ENCODE measurements at places on chromosomes 2 and 18.

GRCh38 chr2:130389783-130390182 is 33.9 kb downstream of the PTPN18 start:
- no peak for DNase-seq

DNA sequence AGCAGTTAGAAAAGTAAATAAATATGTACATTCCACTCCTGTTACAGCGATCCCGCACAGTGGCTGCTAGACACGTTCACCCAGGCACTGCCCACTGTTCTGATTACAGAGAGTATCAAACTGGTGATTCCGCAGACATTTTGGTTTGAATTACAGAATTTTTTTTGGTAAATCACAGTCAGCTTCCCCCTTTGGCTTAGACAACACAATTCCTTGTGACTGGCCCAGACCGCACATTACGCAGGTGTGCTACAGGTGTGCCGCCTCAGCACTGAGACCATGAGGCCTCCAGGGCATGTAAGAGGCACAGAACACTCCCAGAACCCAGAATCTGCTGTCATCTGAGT is 112.3 kb downstream of the PXDN start:
- no peak for DNase-seq

DNA sequence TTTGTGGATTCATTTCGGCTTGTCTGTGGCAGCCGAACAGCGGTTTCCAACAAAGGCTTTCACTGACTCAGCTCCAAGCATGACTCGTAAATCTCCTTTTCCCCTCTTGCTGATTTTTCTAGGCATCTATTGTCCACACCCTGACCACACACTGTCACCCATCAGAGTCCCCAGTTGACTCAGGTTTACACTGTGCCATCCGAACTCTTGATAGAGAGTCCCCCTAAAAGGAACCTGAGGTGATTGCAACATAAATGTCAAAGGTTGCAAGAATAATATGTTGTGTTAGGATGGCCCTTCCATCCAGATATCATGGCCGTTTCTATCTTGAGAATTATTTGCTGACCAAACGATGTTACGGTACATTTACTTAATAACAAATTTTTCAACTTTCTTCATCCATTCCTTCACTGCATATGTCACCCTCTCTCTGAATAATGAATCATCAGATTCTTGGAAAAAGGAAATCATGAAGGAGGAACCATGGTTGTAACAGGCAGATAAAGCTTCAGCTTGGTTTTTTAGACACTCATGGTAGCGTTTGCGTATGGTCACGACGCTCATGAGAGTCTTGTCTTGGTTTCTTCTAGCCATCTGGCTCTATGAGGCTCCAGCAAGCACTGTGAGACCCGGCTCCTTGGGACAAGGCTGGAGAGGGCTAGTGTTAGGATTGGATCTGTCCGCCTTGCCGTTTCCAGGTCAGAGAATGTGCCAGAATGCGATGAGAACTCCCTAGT is 72.1 kb downstream of the NPAS2 start:
- no peak for DNase-seq

- no peak for DNase-seq
Observed at GRCh38 chr2:214410918-214411554, at the start of gene VWC2L. Gene VWC2L (plus strand): TSS chr2:214411054. CDS start chr2:214414194, 3,140 bp downstream.

GRCh38 chr2:64838817-64839216 is 150.4 kb upstream of the SLC1A4 start:
- DNase-seq = no peak

GRCh38 chr18:79381811-79382311 is 13.9 kb upstream of the NFATC1 start:
- DNase-seq = no peak

DNA sequence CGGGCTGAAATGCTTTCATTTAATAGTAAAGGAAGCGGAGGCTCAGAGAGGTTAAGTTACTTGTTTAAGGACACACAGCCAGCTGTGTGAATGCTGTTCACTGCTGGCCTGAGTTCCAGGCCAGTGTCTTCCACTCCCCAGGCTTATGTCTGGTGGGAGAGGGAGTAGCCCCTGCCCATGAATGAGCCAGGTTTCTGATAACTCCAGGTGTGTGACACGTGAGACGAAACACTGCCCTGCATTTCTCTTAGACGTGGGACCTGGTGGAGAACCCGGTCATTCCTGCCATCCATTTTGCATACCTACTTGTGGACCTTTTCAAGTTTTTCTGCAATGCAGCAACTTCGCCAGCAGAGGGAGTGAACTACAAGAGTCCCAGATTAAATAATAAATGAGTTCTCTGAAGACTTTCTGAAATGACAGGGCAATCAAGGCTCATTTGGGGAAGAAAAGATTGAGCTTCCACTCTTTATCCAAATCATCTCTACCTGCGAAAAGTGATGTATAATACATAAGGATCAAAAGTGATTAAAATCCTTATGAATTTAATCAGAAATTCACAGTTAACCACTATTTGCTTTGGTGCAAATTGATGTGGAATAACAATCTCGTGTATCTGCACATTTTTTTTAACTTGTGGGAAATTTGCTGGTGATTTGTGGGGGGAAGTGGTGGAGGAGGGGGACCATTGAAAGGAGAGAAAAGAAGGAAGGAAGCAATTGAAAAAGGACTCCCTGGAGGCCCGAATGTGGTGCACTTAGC is 79.4 kb upstream of the ASB18 start:
- DNase-seq = no peak

DNA sequence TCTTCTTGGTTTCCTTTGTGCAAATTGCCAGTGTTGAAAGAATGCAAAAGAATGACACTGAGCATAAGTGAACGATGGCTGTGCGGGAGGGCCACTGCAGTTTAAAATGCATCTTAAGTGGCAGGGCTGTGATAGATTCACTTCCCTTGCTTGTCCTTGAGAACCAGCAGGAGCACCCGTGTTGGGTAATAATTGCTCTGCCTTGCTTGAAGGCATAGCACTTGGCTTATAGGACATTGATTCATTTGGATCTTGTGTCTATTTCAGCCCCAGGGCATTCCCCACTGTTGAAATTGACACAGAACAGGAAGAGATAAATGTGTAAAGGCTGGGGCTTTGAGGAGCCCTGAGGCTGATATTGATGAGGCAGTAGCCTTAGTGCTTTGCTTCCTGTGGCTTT is 1003.7 kb upstream of the GYPC start:
- DNase-seq = no peak

GRCh38 chr18:56312551-56313335 is 325.6 kb downstream of the TXNL1 start:
- DNase-seq = no peak

GRCh38 chr18:36402765-36403396 is 105.4 kb downstream of the FHOD3 start:
- DNase-seq = no peak

DNA sequence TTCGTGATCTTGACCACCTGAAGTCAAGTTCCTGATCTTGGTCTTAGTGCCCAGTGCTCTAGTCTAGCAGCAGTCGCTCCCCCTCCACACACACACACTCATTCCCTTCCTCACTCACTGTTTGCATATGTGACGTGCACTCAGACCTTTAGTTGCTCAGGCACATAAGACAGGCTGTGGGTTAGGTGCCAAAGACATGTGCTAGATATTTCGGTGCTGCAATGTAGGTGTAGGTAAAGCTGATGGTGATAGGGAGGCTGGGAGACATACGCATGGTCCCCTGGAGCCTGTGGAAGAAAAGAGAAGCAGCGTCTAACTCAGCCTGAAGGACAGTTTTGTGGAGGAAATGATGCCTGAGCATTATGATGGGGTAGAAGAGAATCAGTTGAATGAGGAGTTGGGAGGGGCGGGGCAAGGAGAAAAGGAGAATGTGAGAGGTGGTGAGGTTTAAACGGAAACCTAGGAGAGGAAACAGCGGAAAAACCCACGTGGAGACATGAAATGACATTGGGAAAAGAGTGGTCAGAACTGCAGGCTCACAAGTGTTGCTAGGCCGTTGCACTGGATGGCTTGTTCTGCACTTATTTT is 3.8 kb downstream of the TTC39C start:
- DNase-seq = no peak

DNA sequence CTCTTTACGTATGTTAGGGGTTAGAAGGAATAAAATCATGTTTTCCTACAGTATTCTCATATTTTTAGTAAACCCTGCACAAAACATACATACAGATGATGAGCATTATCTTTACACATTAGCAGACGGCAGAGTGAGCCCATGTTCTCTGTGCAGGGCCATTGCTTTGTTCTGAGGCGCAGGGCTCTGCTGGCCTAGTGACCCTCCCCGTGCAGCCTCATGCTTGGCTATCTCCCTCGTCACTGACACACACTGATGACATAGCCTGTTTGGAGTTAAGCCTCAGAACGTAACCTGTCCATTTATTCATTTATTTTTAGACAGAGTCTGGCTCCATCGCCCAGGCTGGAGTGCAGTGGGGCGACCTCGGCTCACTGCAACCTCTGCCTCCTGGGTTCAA is 115.9 kb upstream of the FOSL2 start:
- no peak for DNase-seq

DNA sequence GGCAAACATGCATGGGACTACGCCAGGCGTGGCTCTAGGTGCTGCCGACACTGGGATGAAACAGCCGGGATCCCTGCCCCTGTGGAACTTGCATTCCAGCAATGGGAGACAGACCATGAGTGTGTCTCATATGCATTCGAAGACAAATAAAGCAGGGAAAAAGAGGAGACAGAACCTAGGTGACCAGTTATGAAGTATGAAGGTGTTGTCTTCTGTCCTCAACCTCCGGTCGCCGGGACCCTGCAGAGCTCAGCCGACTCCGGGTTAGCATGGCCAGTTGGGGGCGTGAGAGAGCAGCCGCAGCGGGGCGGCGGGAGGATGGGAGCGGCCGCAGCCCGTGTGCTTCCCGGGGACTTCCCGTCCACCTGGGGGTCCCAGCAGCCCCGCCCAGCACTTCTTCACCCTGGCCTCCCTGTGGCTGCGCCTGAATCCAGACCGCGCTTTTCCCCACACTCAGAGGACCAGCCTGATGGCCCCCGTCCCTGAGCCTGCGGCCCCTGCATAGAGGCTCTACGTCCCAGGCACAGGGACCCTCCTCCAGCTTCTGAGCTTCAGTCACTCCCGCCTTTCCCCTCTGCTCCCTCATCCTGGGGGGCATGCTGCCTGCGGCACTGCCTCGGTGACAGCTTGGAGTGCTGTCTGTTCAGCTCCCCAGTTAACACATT is 11.4 kb downstream of the ID2 start:
- DNase-seq = no peak

DNA sequence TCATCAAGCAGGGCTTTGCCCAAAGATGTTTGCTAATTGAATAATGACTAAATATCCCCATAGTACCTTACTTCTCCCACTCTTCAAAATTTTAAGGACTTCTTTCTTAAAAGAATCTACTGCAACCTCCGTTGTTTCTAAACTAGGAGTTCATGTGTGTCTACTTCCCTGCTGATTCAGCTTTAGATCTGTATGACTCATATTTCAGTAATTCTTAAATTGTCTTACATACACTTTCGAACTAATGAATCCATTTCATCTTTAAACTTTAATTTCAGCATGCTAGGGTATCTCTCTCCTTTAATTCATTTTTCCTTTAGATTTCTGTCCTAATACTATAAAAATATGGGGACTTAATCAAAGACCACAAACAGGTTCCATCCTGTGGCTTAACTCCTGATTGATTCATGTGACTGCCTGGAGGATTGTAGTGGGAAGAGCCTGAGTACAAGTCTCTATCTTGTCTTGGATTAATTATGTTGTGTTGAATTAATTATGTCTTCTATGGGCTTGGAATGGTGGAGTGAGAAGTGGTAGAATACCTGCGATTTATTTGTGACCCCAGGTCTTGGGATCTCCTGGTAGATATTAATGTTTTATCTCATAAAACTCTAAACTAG is 24.9 kb upstream of the COL5A2 start:
- no peak for DNase-seq

- DNase-seq = no peak
Observed at GRCh38 chr2:168525020-168525419, 68.9 kb downstream of the CERS6 start.

GRCh38 chr2:45606796-45607195 is 4.3 kb downstream of the SRBD1 start:
- DNase-seq = no peak

DNA sequence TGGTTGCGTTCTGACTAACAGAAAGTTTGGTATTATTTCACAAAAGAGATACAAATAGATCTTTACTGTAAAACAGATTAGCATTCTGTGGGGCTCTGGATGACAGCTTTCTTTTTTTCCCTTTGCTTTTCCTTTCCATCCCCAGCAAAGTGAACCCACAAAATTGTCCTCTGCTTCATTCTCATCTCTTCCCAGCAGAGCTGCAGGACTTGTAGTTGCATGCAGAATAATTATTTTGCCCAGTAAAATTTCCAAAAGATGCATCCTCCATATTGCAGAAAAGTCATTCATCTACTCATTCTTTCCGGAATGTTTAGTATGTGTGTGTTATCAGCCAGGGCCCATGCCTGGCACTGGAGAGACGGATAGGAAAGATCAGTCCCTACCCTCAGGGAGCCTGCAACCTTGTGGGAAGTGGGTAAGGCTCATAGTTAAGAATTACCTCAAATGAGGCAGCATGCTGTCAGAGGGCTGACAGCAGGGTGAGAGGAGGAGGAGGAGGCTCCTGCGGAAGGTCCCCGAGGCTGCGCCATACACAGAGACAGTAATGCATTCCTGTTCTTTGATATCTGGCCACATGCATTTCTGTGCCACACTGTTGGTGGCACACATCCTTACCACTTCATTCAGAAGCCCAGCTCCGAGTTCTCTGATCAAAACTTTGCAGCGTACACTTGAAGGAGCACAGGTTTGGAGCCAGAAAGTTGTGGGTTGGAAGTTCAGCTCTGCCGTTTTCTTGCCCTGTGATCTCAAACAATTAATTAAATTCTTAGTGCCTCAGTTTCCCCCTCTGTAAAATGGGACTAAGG is 225.4 kb downstream of the MYCN start:
- no peak for DNase-seq
